ENCODE measurements at places on chromosomes 11 and 22.

GRCh38 chr11:64674774-64675173 is 48.2 kb downstream of the NRXN2 start:
- no peak for DNase-seq

- DNase-seq: no peak
Measured at GRCh38 chr11:45828996-45829395, 18.3 kb upstream of the CRY2 start.

DNA sequence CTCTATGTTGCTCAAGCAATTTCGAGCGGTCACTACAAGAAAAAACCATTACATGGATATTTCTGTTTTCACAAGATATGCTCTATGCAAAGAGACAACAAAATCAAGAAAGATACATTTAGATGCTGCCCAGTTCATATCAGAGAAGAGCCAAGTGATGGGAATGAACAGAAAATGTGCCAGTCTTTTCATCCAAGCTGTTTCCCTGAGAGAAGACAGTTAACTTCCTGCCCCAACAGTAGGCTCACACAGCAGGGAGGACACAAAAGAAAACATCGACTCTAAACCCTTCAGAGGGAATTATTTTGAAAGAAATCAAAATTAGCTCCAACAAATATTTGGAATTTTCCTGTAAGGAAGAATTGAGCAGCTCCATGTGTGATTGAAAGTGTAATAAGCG is 11.6 kb downstream of the JAML start:
- DNase-seq: no peak

DNA sequence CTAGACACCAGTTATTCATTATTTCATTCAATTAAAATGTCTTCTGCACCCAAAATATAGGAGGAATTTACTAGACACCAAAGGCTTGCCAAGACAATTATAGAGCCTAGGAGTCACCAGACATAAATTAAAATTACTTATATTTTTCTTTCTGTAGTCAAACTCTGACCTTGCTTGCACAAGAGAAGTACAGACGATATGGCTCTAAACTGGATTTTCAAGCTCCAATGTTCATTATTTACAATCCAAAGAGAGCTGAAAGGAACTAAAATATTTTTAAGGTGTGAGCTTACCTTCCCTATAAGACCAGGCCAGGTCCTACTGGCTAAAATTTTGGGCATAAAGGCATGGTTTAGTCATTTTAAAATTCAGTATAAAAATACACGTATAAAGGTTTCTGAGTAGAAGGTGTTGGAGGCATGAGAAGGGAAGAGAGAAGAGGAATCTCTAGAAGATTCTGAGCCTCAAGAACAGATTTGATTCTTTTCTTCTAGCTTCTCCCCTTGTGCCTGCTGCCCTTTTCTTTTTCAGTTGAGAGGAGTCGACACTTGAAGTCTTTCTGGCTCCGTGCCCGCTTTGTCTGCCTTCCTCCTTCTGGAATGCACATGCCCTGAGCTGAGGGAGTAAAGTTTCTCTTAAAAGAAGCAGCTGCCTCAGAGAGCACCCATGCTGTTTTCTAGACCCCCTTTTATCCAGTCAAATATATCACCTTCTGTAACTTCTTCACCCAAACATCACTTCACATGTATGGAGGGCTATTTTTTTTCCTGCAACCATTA is 13.5 kb downstream of the C11orf97 start:
- DNase-seq: no peak

DNA sequence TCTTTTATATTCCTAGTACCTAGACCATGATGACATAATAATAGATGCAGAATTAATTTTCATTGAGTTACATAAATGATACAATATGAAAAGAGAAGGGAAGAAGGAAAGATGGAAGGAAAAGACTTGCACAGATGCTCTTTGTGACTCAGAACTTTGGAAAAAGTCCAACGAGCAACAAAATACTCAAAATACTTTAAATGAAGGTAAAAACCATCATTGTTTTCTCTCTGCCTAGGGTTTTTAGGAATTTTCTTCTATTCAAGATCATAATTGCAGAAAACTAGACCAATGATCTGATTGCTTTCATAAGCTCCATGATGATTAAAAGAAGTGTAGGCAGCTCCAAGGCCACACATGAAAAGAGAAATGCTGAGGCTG is 276.9 kb downstream of the KIRREL3 start:
- DNase-seq: no peak

DNA sequence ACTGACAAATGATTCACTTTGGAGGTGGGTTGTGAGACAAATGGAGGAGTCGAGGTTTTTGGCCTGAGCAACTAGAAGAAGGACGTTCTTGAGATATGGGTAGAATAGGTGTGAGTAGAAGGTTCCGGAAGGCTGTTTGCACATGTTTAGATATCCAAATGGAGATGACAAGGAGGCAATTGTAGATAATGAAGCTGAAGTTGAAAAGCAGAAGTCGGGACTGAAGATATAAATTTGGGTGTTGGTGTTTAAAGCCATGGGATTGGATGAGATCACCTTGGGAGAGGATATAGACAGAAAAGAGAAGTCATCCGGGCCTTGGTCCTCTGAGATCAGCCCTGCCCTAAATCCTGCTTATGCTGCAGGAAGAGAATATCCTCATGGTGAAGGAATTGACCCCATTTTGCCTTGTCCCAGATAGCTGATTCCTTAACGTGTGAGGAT is 75.5 kb upstream of the CD44 start:
- DNase-seq: no peak

GRCh38 chr11:44766112-44766971 is 39.6 kb downstream of the TSPAN18 start:
- DNase-seq: no peak

DNA sequence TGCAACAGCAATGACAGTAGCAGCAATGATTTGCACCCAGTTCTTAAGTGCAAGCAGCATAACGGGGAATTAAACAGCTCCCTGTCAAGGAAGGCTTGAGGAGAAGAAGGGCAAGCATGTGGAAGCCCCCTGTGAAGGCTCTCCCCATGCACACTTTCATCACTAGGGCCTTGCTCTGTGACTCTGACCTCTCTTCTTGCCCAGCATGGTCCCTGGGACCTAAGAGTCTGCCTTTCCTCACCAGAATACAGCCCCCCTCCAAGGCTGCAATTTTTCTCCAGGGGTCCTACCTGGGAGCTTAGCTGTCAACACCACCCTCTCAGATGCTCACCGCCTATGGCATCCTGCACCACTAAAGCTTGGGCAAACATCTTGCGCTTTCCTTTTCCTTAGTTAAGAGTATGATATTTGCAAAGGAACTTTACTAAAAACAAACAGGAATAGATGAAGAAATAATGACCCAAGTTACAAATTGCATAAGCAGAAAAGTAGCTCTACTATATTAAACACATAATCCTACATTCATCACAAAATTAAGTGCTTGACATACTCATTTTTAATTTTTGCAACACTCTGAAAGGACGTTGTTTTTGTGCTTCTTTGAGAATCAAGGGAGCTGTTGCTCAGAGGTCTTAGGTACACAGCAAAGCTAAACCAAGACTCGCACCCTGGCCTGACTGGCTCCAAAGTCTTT is 187.6 kb downstream of the ADAMTS15 start:
- no peak for DNase-seq

DNA sequence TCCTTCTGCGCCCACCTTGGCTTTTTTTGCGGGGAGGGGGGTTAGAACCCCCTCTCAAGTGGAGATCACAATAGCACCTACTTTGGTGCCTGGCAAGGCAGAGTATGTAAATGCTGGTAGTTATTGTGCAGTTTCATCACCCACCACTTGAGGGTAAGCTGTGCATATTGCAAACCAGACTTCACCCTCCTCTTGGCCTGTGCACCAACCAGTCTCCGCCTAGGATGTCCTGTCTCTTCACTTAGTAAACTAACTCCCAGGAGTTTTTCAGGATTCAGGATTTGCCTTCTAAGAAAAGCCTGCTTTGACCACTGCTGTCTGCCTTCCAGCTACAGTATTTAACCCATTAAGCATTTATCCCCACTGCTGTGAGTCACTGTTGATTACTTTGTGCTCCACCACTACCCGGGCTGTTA is 2.0 kb upstream of the UBXN1 start:
- no peak for DNase-seq

DNA sequence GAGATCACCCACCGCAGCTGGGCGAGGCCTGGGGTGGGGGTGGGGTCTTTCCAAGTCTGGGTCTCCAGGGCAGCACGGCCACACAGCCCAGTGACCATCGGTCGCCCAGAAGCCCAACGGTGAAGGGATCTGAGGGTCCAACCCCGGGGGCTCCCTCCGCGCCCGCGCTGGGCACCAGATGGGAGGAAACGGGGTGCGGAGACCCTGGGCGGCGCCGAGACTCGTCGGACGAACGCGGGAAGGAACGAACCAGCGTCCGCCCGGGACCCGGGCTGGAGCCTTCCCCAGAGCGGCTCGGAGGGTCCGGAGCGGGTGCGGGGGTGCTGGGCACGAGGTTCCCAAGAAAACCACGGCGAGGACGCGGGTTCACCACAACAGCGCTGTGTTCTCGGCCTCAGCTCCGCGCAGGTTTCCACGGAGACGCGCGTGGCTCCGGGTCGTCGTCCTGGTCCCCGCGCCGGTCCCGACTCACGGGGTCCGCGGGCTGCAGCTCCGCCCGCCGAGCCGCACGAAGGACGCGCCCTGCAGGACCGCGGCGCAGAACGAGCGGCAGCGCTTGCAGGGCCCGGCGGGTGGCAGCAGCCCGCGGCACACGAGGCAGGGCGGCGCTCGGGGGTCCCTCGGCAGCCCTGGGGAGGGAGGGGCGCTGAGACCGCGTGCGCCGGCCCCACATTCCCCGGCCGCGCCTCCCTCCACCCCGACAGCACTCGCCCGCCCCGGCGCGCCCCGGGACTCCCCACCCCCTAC is 2.3 kb upstream of the IL17REL start:
- DNase-seq: no peak

Measured in stimulated activated CD4-positive, alpha-beta T cell treated with anti-CD3 and anti-CD28 coated beads, TNF-alpha, amount 100 ng/mL, for 48 hours (primary cell).